ENCODE measurements at places on chromosomes 6 and 20.

GRCh38 chr6:111625461-111626391 is 20.0 kb upstream of the TRAF3IP2 start:
- DNase-seq: no peak

DNA sequence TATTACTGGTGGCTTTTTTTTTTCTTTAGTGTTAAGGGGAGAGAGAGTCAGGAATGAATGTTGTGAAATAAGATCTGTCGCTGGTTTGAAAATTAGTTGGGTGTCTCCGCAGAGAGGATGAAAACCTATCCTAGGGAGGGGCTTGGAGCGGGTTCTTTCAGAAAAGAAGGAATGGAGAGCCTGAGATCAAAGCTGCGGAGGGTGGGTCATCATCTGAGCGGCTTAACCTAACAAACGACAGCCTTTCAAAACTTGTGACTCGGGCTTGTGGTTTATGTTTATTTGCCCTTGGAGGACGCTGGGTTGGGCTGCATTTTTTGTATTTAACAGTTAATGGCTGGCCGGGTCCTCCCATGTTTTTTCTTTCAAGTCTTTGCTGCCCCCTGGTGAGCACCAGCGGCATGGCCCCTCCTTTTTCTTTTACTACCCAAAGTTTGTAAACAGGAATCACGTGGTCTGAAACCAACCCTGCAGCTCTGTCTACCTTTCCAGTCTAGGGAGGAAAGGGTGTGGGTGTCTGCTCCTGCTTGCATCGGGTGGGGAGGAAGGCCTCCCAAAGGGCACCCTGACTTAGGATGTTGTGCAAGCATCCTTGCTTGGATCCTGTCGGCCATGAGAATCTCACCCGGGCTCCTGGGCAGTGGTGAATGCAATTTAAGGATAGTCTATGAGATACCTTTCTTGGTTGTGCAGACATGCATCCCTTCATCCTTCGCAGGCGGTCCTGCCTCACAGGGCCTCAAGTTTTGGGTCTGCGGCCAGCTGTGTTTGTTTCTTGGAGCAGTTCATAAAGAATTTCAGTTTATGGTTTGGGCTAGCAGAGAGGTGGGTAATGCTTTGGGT is 2.2 kb downstream of the PIM1 start:
- peak; percentile 95 for DNase-seq

- no peak for DNase-seq
These were observed 54.5 kb downstream of the KCNB1 start for GRCh38 chr20:49427751-49428518.

DNA sequence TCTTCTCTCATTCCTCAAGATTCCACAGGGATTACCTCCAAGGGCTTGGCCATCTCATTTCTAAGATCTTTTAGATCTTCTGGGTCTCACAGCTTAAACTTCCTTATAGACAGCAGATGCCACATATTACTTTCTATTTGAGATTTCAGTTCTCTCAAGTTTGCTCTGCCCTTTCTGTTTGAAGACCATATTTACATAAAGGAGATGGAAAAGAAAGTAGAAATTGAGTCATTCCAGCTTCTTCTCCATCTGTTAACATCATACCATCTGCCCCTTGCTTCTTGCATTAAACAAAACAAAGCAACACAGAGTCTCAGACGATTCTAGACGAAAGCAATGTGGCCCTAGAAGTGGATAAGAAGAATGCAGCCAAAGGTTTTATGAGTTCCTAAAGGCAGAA is 203.4 kb downstream of the TTLL2 start:
- DNase-seq: no peak

DNA sequence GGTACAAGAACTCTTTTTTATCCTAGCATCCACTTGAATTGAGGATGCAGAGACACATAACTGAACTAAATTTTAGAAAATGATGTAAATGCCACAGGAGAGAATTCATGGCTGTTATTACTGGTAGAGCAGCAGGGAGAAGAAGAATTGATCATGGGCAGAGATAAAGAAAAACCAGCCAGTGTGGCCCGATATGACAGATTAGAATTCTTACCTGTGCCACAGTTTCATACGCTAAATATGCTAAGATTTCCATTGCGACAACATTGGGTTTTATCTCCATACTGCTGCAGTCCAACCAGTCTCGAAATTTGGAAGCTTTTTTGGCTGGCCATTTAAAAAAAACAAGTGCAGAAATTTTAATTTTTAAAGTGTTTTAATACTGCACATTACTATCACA is 373.8 kb upstream of the RUNX2 start:
- DNase-seq: no peak

DNA sequence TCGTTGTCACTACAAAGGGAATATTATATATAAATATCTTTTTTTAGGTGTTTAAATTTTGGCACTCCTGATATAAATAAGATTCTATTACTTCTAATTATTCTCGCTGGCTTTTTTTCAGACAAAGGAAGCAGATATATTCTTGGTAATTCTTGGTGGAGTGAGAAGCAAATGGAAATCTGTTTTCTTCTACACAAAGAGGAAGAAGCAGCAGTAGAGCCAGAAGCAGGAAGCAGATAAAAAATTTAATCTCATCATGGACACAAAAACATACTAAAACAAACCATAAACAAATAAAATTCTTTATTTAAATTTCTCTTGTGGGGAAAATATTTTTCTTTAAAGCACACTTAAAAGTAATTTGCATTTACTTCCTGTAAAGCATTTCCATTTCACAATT is 3.7 kb upstream of the KIAA0319 start:
- no peak for DNase-seq

GRCh38 chr6:163596174-163596573 is 181.7 kb downstream of the QKI start:
- DNase-seq: no peak

- DNase-seq: no peak
These were observed 242.4 kb downstream of the BMP7 start for GRCh38 chr20:57023997-57024396.

GRCh38 chr20:38987777-38988176 is 25.6 kb downstream of the DHX35 start:
- peak; percentile 5 for DNase-seq

GRCh38 chr6:80437221-80437620 is 330.8 kb downstream of the BCKDHB start:
- no peak for DNase-seq

DNA sequence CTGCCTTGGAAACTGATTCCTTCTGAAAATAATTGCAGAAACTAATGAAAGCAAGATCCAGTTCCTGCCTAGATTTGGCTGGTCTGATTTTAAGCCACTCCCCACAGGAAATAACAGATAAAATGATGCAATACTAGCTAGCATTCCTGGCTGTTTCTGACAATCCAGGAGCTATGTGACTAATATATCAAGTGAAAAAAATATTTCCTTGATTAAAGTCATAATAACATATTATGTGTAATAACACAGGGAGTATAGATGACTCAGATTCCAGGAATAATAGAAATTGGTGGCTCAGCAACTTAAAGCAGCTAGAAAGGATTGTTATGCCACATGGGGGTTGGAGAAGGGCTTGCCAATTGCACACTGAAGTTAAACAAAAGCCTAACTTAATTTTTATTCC is 182.7 kb upstream of the SALL4 start:
- DNase-seq: no peak

GRCh38 chr6:2826131-2826530 is 15.5 kb downstream of the SERPINB1 start:
- no peak for DNase-seq

DNA sequence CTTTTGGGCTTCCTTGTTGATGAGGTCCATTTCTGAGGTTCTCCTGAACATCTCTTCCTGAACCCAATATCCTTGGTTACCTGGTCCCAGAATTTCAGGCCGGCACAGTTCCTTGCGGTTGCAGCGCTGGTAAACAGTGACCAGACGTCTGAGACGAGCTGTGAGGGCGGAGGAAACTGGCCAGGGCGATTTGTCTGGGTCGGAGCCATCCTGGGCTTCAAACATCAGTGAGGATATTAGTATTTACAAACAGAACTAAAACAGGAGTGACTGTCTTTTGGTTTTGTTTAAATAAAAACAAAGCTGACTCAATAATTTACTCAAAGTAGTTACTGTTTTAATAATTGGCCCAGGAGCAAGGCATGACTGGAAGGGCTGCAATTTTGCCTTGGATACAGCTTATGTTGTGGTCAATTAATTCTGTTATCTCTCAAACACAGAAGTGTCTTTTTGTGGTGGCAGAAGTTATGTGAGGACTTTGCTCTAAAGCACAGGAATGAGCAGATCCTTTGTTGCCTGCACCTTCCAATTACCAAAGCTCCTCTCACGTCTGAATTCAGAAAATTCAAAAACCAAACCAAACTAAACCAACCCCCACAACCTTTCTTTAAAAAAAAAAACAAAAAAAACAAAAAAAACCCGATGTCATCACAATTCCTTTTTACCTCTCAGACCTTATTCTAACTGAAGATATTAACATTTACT is 58.7 kb upstream of the EMILIN3 start:
- no peak for DNase-seq

- no peak for DNase-seq
These were observed 185.4 kb upstream of the VGLL2 start for GRCh38 chr6:117079951-117080350.

DNA sequence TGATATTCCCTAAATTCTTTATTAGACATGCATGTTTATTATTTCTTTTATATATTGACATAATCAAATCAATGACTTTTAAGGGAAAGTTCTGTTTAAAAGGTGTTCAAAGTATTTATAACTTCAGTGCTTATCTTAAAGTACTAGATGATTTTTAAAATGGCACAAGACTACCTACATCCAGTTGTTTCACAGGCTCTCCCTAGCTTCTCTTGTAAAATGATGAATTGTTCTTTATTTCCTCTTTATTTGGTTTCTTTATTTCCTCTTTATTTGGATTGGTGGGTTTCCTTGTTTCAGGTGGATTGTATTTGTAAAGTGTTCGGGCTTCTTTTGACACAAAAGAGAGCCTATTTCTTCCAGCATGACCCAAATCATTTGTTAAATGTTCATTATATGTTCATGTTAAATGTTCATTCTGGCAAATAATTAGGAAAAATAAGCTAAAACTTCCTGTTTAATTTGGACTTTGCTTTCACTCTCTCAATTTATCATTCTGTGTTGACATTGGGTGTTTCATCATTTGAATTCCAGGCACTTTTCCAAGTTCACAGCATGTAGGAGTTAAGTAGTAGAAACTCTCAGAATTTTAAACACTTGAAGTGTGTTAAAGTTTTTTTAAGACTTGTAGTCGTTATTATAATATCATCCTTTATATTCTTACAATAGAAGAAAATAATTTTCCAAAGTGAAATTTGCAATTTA is 24.6 kb downstream of the MLIP start:
- no peak for DNase-seq

GRCh38 chr6:144278659-144279314 is 6.3 kb upstream of the UTRN start:
- no peak for DNase-seq

GRCh38 chr20:58463256-58463655 is 51.9 kb downstream of the APCDD1L start:
- no peak for DNase-seq

DNA sequence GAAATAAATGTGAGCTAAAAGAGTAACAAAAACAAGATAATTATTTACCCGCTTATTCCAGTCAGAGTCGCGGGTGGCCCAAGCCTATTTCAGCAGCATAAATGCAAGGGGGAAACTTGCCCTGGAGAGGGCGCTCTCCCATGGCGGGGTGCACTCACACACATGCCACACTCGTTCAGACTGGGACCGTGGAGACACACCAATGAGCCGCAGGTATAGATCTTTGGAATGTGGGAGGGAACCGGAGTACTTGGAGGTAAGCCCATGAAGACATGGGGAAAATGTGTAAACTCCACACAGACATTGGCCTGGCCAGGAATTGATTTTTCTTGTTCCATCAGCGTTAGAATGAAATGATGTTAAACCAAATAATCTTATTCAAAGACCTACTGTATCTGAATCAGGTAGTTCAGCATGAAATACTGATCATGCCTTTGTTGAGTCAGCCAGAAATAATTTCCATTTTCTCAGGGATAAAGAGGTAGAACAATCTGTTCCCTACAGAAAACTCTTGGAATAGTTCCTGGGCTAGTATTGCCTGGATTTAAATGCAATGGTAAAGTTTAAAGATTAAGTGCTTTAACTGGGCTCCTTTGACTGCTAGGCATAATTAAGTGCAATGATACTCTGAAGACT is 191.5 kb downstream of the MCHR2 start:
- DNase-seq: no peak

DNA sequence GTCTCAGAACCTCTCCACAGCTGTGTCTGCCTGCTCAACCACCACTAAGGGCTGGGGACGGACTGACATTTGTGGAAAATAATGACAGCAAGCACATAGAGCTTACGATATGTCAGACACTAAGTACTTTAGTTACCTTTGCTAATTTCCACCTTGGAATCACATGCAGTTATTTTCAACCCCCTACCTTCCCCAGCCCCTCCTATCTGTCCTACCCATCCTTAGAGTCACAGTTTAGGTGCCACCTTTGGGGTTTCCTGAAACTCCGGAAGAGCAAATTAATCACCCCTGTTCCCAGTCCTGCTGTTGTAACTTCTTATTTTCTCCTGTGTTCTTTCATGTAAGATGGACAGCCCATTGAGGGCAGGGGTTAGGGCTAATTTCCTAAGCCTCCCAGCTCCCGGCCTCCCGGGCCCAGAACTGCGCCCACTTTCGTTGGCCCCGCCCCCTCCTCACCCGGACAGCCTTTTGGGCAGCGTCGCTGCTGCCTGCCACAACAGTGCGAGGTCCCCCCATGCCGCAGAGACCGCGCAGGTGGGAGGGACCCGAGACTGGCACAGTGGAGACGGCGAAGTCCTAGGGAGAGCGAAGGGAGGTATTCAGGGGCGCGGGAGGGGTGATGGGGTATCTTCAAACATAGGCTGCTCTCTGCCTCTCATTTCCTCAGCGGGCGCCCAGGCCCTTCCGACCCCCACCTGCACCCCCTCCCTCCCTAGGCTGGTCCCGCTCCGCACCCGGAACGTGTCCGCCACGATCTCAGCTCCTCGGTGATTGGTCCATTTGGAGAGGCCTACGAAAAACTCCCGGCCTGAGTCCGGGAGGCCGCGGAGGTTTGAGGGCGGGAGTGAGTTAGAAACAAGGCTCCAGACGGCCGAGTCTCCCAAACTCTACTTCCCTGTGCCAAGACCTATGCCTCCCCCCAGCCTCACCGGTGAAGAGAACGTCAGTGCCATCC is 1.1 kb downstream of the DDAH2 start:
- no peak for DNase-seq

DNA sequence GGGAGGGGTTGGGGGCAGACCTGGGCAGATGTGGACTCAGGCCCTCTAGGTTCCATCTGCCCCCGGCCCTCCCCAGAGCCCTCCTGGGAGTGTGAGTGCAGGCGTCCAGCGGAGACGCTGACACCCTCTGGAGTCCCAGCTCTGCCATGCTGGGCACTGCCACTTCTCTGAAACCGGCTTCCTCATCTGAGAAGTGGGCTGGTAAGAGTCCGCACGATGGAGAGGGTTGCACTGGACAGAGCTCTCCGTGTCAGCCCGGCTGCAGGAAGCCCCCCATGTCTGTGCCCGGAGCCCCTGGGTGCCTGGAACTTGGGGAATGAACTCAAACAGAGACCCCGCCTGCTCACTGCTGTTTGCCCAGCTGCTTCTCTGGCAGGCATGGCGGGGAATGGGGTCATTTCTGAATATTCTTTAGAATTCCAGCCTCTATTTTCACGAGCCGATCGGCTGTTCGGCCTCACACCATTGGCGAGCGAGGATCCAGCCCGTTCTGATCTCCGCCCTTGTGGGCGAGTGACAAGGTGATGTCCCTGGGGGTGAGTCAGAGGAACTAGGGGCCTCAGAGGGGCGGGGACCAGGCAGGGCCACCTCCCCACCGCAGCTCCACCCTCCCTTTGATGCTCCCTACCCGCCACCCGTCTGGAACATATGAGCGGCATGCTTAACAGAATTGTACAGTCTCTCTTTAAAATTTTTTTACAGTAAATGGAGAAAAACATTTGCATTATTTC is 47.8 kb upstream of the GATA5 start:
- no peak for DNase-seq
